Stimulated activated effector memory CD8-positive, alpha-beta T cell treated with anti-CD3 and anti-CD28 coated beads, Interleukin-12 subunit alpha, Interleukin-12 subunit beta, amount 100 ng/mL, for 72 hours (primary cell): ENCODE measurements at places on chromosomes 7 and 10.

- no peak for DNase-seq
Measured at GRCh38 chr7:72781631-72782030, 46.4 kb downstream of the TYW1B start.

DNA sequence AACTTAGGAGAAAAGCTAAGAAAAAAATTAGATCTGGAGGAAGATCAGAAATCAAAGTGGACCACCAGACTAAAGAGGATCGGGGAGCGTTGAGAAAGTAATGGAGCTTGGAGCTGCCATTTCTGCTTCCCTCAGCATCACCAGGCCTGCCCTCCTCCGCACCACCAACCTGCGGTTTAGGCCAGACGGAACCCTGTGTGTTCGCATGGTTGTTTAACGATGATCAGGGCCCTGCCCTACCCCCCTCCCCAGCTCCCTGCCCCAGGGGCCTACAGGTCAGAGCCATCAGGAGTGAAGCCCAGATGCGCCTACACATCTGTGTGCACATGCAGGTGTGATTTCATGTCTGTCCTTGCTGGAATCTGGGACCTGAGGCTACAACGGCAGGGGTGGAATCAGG lies 45.7 kb downstream of the EBF3 start:
- no peak for DNase-seq

GRCh38 chr7:15239801-15240200 lies 322.0 kb downstream of the AGMO start:
- DNase-seq, result no peak

- DNase-seq, result no peak
Measured at GRCh38 chr10:82943142-82943541, 1068.1 kb downstream of the NRG3 start.

- no peak for DNase-seq
Measured at GRCh38 chr7:5282543-5283316, at the start of gene SLC29A4. TSS of gene SLC29A4 (plus strand) at chr7:5282943. CDS start at chr7:5287817, 4,874 bp downstream.

GRCh38 chr7:1925973-1926907 lies 256.2 kb downstream of the ELFN1 start:
- DNase-seq, result no peak

DNA sequence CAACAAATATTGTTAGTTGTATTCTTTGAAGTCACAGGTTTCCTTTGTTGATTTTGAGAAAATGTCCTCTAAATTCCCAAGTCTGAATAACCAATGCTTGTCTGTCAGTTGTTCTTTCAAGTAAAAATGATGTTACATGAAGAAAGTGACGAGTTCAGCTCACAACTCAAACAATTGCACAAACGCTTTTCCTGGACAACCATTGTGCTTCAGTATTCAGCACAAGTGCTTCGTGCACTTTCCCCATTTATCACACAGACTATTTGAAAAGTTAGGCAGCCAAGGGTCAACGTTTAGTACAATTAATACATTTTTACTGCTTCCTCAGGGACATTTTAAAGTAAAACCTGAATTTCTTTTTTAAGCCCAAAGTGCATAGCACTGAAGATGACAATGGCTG lies 44.5 kb downstream of the CDK1 start:
- no peak for DNase-seq

DNA sequence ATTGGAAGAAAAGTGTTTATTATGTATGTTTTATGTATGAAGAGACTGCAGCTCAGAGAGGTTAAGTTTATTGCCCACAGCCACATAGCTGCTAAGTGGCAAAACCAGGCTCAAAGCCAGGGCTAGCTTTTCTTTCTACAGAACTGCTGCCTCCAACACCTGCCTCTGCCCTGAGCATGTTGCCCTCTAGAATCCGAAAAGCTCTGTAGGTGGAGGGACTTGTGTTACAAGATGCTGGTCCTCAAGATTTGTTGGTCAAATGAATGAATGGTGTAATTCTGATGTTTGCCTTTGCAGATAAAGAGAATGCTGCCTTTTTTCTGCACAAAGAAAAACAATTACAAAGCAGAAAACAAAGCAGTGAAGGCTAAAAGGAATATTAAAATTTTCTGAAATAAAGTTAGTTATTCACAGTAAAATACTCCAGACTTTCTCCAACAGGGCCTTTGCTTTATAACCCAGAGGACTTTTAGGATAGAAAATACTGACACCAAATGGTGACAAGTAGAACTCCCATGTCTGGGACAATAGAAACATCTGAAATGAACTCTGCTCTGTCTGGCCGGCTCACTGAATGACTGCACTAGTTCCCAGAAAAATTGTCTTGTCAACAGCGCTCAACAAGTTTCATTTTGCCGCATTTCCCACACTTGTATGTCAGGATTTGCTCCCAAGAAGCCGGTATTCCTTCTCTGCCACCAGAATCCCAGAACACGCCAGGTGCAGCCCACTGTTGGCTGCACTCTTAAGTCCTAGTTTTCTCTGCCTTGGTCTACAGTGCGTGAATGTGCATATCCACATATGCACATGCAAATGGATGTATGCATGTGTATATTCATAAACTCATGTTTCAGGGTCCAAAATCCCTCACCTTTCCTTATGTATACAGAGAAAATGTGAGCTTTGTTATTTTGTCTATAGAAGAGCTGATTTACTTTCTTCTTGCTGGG lies 11.0 kb upstream of the DNTT start:
- no peak for DNase-seq

GRCh38 chr10:110613341-110613995 lies 30.7 kb upstream of the RBM20 start:
- DNase-seq, result no peak

DNA sequence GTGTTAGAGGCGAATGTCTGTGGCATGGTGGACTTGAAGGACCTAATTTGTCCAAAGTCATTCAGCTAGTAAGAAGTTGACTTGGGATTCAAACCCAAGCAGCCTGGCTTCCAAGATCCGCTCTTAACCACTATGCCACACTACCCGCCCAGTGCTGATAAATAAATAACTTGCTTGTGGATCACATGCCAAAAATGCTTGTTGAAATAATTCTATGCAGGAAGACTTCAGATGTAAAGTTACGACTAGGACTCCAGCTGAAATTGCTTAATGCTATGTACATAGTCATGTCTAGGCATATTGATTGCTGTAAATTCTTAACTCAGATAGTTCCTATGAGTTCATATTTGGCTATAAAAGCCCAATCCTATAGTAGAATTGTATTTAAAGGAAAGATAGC lies 76.0 kb downstream of the PLXDC2 start:
- DNase-seq, result no peak

DNA sequence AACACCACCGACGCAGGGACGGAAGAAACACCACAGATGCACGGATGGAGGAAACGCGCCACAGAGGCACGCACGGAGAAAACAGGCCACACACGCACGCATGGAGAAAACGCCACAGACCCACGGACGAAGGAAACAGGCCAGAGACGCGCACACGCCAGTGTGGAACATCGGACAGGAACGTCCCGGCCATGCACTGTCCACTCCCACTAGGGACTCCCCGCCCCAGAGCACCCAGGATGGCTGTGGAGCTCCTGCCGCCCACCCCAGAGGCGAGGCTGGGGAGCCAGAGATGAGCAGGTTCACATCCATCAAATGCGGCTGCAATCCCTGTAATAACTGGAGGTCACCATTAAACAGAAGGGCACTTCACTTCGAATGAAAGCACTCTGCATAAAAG lies 17.3 kb downstream of the DIP2C start:
- no peak for DNase-seq

- DNase-seq, result no peak
Measured at GRCh38 chr10:124294811-124295770, 123.6 kb downstream of the OAT start.

- no peak for DNase-seq
Measured at GRCh38 chr10:25057886-25058285, 41.5 kb downstream of the THNSL1 start.

GRCh38 chr7:5283421-5284303 lies 919 bp downstream of the SLC29A4 start:
- no peak for DNase-seq

- no peak for DNase-seq
Measured at GRCh38 chr7:16357921-16358320, 63.4 kb downstream of the CRPPA start.

GRCh38 chr10:29057822-29058331 lies 231.0 kb upstream of the LYZL1 start:
- no peak for DNase-seq

GRCh38 chr7:4878336-4879335 lies 4.9 kb downstream of the RADIL start:
- no peak for DNase-seq

DNA sequence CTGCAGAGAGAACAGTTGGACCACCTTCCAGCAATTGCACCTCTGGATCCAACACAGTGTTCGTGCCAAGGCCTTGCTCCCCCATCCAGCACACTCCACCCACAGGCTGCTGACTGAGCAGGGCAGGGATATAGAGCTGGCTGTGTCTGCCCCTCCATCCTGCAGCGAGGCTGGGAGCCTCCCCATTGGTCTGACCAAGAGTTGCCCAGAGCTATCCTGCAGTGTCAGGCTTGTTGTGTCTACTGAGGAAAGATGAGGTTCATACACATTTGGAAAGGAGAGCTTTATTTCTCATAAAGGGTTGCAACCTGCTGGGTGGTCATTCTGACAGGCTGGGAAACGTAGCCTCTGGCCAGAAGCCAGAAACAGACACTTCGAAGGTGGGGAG lies 27.1 kb downstream of the PRF1 start:
- DNase-seq, result no peak

- no peak for DNase-seq
Measured at GRCh38 chr10:110305767-110306451, 1.2 kb upstream of the SMNDC1 start.

DNA sequence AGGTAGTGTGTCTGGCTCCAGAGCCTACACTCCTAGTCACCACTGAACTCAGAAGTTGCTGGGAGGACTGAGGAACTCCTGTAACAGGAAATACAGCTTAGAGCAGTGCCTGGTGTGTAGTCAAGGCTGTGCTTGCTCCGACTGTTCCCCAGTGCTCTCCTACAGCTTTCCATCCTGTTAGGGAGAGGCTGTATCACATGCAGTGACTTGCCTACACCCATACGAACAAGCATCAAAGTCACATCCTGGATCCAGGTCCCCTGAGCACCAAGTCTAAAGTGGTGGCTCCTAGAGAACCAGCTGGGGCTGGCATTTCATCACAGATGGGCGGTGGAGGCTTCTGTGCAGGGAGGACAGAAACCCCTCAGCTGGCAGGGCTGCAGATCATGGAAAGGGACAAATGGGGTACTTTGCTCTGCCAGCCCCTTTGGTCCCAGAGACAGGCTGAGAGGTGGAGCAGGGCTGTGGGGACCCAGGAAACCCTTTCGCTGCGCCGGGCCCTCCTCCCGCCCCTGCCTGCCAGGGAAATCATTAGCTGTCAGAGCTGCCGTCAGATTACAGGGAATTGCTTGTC lies 7.7 kb downstream of the ASB10 start:
- DNase-seq, result no peak

GRCh38 chr7:35035511-35035961 lies 1.7 kb downstream of the DPY19L1 start:
- DNase-seq, result peak; percentile 64

DNA sequence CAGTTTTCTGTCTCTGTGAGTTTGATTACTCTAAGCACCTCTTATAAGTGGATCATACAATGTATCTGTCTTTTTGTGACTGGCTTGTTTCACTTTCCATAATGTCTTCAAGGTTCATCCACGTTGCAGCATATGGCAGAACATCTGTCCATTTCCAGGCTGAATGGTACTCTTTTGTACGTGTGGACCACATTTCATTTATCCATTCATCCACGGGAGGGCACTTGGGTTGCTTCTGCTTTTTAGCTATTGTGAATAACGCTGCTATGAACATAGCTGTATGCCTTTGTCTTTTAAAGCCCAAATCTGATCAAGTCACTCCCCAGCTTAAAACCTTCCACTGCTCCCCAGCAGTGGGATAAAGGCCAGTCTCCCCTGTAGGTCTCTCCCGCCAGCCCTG lies 31.5 kb downstream of the EGFR start:
- no peak for DNase-seq

DNA sequence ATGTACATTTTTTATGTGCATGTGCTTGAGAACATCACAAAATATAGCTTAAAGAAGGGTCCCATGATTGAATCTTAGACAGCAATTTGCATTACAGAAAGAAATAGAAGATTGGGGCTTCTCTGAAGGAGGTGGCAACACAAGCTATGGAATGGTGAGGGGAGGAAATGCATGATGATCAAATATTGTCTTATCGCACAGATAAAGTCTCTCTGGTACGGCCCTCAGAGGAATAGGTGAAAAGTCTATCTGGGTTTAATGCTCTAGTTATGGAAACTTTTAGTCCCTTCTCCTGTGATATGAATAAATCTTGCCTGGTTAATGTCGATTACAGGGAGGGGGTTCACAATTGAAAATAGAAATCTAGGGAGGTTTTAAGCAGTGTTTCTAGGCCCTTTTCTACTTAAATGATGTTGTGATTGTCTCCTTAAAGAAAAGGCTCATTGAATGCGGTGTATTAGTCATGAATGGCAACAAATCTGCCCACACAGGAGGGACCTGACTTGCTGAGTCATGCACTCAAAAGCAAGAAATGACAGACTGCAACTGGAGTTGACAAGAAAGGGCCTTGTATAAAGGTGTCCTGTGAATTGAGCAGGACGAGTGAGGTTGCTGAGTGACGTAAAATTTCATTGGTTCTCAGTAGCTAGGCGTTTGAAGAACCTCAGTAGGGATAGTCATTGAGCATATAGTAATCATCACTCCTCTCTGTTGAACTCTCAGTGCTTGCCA lies 133.4 kb upstream of the CSTF2T start:
- no peak for DNase-seq

DNA sequence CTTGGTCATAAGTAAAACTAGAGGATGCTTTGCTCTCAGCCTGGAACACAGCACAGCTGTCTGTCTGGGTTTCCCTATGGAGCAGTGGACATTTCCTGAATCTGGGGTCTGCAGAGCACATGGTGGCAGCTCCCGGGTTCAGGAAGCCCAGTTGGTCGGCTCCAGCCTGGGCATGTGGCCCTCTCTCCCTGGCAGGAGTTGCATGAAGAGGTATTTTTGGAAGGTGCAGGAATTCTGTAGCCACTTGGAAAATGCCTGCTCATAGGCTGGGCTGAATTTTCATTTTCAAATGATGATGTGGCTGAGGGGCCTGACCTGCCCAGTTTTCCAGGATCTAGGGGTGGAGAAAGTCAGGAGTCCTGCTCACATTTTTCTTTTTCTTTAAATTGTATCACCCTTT lies 6.7 kb upstream of the TPST1 start:
- DNase-seq, result no peak

- DNase-seq, result no peak
Measured at GRCh38 chr10:86389441-86390193, 23.0 kb upstream of the GRID1 start.
